Lung (tissue), 17 donors: ENCODE measurements at places on chromosomes 2 and 18.
A peak's percentile ranks its signal among the peaks of the same experiment; 100 is the strongest.

GRCh38 chr2:203484266-203485112, 50.6 kb downstream of the RAPH1 start:
- peak; percentile 63 for DNase-seq

GRCh38 chr2:141711627-141712026, 419.2 kb downstream of the LRP1B start:
- DNase-seq: peak; percentile 63

- peak; percentile 98 for DNase-seq
Observed at GRCh38 chr18:22322243-22322691, 95.4 kb downstream of the CTAGE1 start.

- no peak for DNase-seq
Observed at GRCh38 chr2:119338826-119339561, 27.6 kb downstream of the C2orf76 start.

GRCh38 chr2:43897492-43897891, 58.7 kb downstream of the ABCG8 start:
- peak; percentile 25 for DNase-seq

GRCh38 chr2:179264368-179265081, at the start of gene SESTD1:
Gene SESTD1 (minus strand): TSS chr2:179264832. CDS start chr2:179191841, 72,991 bp downstream.
- peak; percentile 76 for DNase-seq

- DNase-seq: no peak
Observed at GRCh38 chr18:8142131-8142711, 467.0 kb upstream of the RAB12 start.

GRCh38 chr2:174485788-174486562, 854 bp downstream of the GPR155 start:
- DNase-seq: peak; percentile 85

DNA sequence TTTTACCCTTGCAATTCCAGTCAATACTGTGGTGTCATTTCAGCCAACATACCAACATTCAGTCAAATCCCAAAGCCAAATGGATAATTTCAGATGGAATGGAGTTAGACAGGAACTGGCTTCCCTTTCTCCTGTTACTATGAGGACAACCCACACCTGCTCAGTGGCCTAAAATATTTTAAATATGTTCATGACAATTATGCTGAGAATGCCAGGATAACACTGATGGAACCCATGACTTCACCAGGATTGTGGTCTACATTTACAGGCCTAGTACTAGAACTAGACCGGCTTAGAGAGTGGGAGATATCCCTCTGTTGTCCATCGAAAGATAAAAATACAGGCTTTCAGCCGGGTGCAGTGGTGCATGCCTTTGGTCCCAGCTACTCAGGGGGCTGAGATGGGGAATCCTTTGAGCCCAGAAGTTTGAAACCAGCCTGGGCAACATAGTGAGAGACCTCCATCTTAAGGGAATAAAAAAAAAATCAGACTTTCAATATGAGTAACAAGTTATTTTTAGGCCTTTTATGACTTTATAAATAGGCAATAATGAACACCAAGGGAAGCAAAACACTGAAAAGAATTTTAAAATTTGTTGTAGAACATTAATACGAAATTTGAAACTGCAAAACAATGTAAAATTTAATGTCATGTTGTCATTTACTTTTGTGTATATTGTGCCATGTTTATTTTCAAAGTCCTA, 14.2 kb downstream of the GPATCH11 start:
- DNase-seq: no peak

- no peak for DNase-seq
Observed at GRCh38 chr18:58615140-58616132, 13.5 kb downstream of the ALPK2 start.

GRCh38 chr18:48541026-48541746, 2.4 kb downstream of the CTIF start:
- DNase-seq: peak; percentile 78

DNA sequence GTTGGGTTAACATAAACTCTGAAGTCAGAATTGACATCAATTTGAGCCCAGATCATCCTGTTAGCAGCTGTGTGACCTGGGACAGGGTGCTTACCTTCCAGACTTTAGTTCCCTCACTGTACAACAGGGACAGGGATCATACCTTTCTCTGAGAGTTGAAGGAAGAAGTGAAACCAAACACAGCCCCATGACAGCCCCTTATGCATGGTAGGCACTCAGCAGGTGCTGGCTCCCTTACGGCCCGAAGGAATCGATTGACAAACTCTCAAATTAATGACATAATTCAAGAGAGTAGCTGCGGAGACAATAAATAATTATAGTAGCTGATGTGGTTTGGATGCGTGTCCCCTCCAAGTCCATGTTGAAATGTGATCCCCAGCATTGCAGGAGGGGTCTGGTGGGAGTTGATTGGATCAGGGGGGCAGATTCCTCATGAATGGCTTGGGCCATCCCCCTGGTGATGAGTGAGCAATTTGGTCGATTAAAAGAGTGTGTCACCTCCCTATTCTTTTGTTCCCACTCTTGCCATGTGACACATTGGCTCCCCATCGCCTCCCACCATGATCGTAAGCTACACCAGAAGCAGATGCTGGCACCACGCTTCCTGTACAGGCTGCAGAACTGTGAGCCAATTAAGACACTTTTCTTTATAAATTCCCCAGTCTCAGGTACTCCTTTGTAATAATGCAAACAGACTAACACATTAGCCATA, 72.4 kb downstream of the ODC1 start:
- no peak for DNase-seq
